B cell (primary cell): ENCODE measurements at places on chromosomes 16 and 17. TPM values are rescaled to one million over a fixed set of nuclear protein-coding genes. Genes with fewer than 3 reads are reported as not detected.
A peak's percentile ranks its signal among the peaks of the same experiment; 100 is the strongest.

- peaks cover 53% of the 10 kb centered on the region for H3K4me1 ChIP-seq
- H3K27ac ChIP-seq: peak overlapping the region; percentile 17
- H3K4me3 ChIP-seq: peak overlapping the region; percentile 43
- peak; percentile 80 for DNase-seq
- H3K36me3 ChIP-seq: peaks cover 28% of the 10 kb centered on the region
- H3K27me3 ChIP-seq: no peaks in the 10 kb centered on the region
Measured at GRCh38 chr17:59641799-59642484, 22.2 kb downstream of the CLTC start.

DNA sequence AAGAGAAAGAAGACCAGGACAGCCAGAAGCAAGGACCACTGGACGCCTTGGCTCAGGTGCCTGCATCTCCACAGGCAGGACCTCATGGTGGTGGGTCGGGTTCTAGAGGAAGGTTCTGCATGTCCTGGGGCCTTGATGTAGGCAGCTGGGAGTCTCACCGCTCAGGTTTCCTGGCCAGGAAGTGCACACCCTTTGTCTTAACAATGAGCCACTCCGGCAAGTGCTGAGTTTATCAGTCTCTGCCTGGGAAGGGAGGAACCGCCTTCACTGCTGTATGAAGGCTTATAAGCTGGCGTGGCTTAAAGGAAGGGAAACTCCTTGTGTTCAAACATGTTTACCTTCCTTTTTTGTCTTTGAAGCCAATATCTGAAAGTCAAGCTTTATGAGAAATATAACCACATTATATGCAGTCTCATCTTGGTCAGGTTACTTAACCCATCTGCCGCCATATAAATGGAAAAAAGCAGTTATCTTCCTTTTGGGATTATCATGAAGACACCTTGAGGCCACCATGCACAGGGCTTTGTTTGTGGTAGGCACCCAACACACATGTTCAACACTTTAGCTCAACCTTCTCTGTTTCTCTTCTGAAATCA is at the start of gene ST6GALNAC1:
Gene ST6GALNAC1, minus strand, starts transcription at position 205 of the 596 bp plus-strand sequence. Its CDS starts 119 bp downstream, at position 86.
- H3K27me3 ChIP-seq: no peaks in the 10 kb centered on the region
- H3K4me3 ChIP-seq: no peak within 1 kb of the TSS
- H3K36me3 ChIP-seq: no peaks in the 10 kb centered on the region
- DNase-seq: no peak
- H3K27ac ChIP-seq: no peak within 1 kb of the TSS

GRCh38 chr16:20004931-20005330 is 68.8 kb downstream of the GPR139 start:
- no peak for DNase-seq
- no peaks in the 10 kb centered on the region for H3K4me1 ChIP-seq
- H3K27me3 ChIP-seq: no peaks in the 10 kb centered on the region
- no peak overlapping the region for H3K27ac ChIP-seq
- H3K4me3 ChIP-seq: no peak overlapping the region

Gene QRICH2
- 3.1 and 4.5 TPM in 2 replicates for polyA plus RNA-seq

GRCh38 chr17:42200706-42201457 is 6.6 kb upstream of the GHDC start:
- H3K27me3 ChIP-seq: no peaks in the 10 kb centered on the region
- H3K27ac ChIP-seq: no peak overlapping the region
- no peak overlapping the region for H3K4me3 ChIP-seq
- DNase-seq: no peak
- H3K36me3 ChIP-seq: peaks cover 1% of the 10 kb centered on the region

DNA sequence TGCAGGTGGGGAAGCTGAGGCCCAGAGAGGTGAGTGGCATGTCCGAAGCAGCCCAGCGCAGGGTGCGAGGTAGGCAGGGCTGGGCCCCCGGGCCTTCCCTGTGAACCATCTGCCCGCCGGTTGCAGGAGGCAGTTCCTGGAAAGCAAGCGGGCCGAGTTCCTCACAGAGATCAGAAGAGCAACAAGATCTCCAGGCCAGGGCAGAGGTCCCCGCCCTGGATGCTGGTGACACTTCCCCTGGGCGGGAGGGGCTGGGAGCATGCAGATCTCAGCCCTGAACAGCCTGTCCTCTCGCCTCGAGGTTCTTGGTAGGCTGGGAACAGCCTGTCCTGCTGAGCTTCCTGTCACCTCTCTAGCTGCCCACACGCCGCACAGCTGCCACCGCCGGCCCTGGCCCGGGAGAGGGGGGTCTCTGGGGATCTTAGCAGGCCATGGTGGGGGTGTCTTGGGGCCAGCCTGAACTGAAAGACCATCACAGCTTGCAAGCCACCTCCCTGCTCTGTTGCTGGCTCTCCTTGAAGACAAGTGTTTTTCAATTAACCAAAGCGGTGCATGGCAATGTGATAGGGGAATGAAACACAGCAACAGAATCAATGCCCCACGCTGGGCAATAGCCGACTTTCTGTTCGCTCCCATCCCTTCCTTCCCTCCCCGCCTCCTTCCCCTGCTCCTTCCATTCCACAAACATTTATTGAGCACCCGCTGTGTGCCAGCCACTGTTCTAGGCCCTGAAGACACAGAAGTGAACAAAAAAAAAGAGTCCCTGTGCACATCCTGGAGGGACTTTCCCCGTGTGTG is 31.7 kb downstream of the SOCS1 start:
- no peaks in the 10 kb centered on the region for H3K27me3 ChIP-seq
- H3K36me3 ChIP-seq: no peaks in the 10 kb centered on the region
- H3K4me3 ChIP-seq: no peak overlapping the region
- peaks cover 31% of the 10 kb centered on the region for H3K4me1 ChIP-seq
- H3K27ac ChIP-seq: peak overlapping the region; percentile 72

DNA sequence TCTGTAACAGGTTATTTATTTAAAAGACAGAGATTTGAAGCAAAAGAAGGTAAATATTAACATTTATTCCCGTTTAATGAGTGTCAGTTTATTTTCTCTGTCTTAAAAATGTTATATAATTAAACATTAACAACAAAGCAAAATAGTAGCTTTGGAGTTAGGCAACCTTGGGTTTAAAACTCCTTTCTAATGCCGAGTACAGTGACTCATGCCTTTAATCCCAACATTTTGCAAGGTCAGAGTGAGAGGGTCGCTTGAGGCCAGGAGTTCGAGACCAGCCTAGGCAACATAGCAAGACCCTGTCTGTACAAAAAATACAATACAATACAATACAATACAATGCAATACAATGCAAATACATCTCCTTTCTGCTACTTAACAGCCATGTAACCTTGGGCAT is 128.7 kb downstream of the CHD9 start:
- H3K36me3 ChIP-seq: peaks cover 6% of the 10 kb centered on the region
- peaks cover 3% of the 10 kb centered on the region for H3K4me1 ChIP-seq
- no peak overlapping the region for H3K27ac ChIP-seq

DNA sequence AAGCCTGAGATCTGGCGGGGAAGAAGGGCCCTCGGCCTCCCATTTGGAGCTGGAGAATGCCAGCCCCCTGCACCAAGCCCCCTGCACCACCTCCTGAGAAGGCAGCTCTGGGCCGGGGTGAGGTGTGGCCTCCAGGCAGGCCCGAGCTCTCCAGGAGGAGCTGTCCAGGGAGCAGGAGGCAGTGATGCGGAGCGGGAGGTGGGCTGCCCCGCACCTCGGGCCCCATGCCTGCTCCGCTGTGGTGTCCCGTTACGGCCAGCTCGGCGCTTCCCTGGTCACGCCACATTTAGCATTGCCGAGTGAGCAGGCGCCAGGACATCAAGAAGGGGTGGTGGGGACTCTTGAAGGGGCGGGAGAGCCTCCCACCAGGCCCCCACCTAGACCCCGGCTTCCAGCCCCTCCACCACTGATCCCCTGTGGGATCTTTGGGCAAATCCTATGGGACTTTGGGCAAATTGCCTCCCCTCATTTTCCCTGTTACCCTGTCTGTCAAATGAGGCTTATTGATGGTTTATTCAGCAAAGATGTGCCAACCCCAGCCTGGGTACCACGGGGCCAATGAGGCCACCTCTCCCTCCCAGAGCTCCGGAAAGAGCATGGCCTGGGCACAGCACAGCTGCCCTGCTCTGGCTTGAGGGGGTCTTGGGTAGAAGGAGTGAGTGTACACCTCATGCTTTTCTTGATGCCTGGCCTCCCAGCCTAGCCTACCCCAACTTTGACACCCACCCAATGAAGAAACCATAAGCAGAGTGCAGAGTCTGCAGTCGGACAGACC is 15.3 kb downstream of the FOXN1 start:
- DNase-seq: no peak
- H3K36me3 ChIP-seq: no peaks in the 10 kb centered on the region
- H3K27ac ChIP-seq: no peak overlapping the region
- H3K27me3 ChIP-seq: no peaks in the 10 kb centered on the region
- H3K4me1 ChIP-seq: peaks cover 9% of the 10 kb centered on the region

DNA sequence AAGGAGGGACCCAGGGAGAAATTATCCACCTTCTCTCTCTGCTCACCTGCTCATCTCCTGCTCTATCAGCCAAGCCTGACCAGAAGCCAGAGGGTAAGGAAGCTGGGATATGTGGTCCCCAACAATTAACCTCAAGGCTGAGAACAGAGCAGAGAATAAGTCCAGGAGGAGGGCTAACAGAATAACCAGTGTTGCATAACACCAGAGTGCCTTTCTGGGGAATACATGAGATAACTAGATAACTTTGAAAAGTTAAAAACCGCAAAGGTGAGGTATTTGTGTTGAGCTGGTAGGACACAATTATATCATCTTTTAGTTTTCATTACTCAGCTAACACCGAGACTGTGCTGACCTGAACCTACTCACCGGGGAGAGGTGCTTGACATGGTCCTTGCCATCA is 180.8 kb downstream of the SALL1 start:
- no peak overlapping the region for H3K27ac ChIP-seq
- no peaks in the 10 kb centered on the region for H3K36me3 ChIP-seq
- H3K27me3 ChIP-seq: no peaks in the 10 kb centered on the region
- no peaks in the 10 kb centered on the region for H3K4me1 ChIP-seq
- DNase-seq: no peak

DNA sequence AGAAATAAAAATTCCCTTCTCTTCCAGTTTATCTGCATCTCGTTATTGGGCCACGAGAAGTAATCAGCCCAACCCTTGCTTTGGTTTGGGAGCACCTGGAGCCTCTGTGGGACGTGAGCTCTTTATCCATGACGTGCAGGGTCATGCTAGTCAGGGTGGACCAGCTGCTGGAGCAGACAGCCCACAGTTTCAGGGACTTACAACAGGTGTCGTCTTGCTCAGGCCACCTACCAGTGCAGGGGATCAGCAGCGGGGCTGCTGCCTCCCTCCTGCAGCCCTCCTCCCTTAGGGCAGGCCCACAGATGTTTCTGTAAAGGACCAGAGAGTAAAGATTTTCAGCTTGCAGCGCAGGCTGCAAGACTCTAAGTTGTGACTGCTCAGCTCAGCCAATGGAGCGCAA is 16.9 kb downstream of the ADAD2 start:
- H3K27ac ChIP-seq: no peak overlapping the region
- no peaks in the 10 kb centered on the region for H3K36me3 ChIP-seq
- no peaks in the 10 kb centered on the region for H3K4me1 ChIP-seq
- DNase-seq: no peak
- H3K4me3 ChIP-seq: no peak overlapping the region
- H3K27me3 ChIP-seq: no peaks in the 10 kb centered on the region

- no peak for DNase-seq
- H3K27me3 ChIP-seq: no peaks in the 10 kb centered on the region
- no peak overlapping the region for H3K27ac ChIP-seq
- no peaks in the 10 kb centered on the region for H3K36me3 ChIP-seq
Measured at GRCh38 chr16:26816885-26817571, 249.7 kb upstream of the C16orf82 start.

GRCh38 chr17:50511058-50511457 is 2.8 kb downstream of the MYCBPAP start:
- H3K4me1 ChIP-seq: peaks cover 9% of the 10 kb centered on the region
- H3K36me3 ChIP-seq: no peaks in the 10 kb centered on the region
- DNase-seq: no peak
- no peaks in the 10 kb centered on the region for H3K27me3 ChIP-seq

Gene TBC1D3K
- not detected in 2 replicates for polyA plus RNA-seq

GRCh38 chr17:77326076-77326591 is 185.4 kb downstream of the SEC14L1 start:
- H3K4me1 ChIP-seq: peaks cover 68% of the 10 kb centered on the region
- peak overlapping the region; percentile 87 for H3K27ac ChIP-seq
- DNase-seq: peak; percentile 58
- no peaks in the 10 kb centered on the region for H3K27me3 ChIP-seq

Gene NEUROD2
- polyA plus RNA-seq: 0.04 and 0.06 TPM in 2 replicates

- no peaks in the 10 kb centered on the region for H3K27me3 ChIP-seq
- no peak overlapping the region for H3K27ac ChIP-seq
- H3K4me3 ChIP-seq: no peak overlapping the region
- DNase-seq: no peak
Measured at GRCh38 chr17:27644586-27644985, 13.6 kb downstream of the LGALS9 start.

- no peaks in the 10 kb centered on the region for H3K27me3 ChIP-seq
- H3K36me3 ChIP-seq: peaks cover 72% of the 10 kb centered on the region
- no peak for DNase-seq
- no peak overlapping the region for H3K27ac ChIP-seq
- peaks cover 5% of the 10 kb centered on the region for H3K4me1 ChIP-seq
Measured at GRCh38 chr16:17138801-17139200, 332.0 kb downstream of the XYLT1 start.

Gene RFNG
- polyA plus RNA-seq: 37.8 and 44.5 TPM in 2 replicates
